ENCODE measurements at places on chromosomes 7 and 10. TPM values are rescaled to one million over a fixed set of nuclear protein-coding genes. Genes with fewer than 3 reads are reported as not detected.

NXPH1 gene
- not detected for total RNA-seq

RAB19 gene
- not detected for total RNA-seq

ATG9B gene
- not detected for total RNA-seq

LBX1 gene
- not detected for total RNA-seq

TRIL gene
- total RNA-seq = 32.7 TPM

TUBAL3 gene
- 0.25 TPM for total RNA-seq

RNF32 gene
- 0.25 TPM for total RNA-seq

SPDYE2 gene
- not detected for total RNA-seq

CLDN4 gene
- 0.06 TPM for total RNA-seq

NKX2-3 gene
- under 0.01 TPM for total RNA-seq

NDUFB2 gene
- total RNA-seq = 96.5 TPM

ASB4 gene
- total RNA-seq = not detected

WIPF3 gene
- not detected for total RNA-seq

ZPBP gene
- total RNA-seq = not detected
